LHCN-M2 (cell line): ENCODE measurements at places on chromosomes 11 and 22. TPM values are rescaled to one million over a fixed set of nuclear protein-coding genes. Genes with fewer than 3 reads are reported as not detected.

The KRTAP5-10 gene
- total RNA-seq = 0.58 TPM in 1 of 2 replicates, not detected in the other

The TSSK2 gene
- not detected in 2 replicates for total RNA-seq

DNA sequence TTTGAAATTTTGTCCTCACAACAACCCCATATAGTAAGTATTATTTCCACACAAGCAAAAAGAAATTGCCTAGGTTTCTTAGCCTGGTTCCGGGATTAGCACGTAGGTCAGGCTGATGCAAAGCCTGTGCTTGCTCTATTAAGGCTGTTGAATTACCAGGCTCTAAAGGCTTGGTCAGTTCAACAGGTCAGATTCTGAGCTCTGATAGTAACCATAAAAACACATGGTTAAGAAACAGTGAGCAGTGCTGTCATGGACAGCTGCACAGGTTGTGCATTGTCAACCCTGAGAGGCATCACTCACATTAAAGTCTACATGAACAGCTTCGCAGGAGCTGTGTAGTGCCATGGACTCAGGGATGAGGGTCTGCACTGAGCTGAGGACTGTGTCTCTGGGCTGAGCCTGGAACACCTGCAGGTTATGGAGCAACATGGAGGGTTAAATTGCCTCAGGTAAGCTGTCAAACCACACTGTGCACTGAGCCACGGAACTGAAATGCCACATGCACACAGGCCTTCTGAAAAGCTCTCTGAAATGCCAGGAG lies 98.0 kb downstream of the PIWIL4 start:
- DNase-seq = no peak

DNA sequence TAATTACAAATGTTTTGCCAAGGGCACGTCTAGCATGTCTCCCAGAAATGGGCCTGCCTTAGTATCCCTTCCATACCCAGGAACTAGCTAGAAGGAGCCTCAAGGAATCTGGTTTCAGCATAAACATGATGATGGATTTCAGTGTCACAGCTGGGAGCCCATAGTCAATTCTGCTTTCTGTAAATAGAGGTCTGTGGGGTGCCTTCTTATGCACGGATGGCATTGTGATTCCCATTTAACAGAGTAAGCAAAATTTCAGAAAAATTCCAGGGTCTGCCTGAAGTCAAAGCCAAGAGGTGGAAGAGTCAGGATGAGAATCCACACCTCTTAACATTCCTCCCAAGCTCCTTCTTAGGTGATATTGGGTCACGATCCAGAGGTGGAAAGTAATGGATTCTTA lies 12.1 kb downstream of the DUSP18 start:
- no peak for DNase-seq

DNA sequence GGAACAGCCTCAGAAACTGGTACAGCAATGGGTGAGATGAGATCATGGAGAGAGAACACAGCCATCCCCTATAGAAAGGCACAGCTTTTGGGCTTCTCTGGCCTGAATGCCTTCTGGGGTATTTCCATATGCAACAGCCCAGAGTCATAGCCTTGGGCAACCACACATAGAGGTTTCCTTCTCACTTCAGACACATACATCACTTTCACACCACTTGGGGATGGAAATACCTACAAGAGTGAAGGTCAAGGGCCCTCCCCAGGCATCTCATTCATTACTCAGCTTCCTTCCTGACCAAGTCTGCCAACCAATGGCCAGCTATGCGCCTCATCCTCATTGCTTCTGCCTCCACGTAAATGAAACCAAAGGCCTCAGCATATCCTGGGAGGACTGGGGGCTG lies 17.7 kb upstream of the OLFML1 start:
- DNase-seq = no peak

DNA sequence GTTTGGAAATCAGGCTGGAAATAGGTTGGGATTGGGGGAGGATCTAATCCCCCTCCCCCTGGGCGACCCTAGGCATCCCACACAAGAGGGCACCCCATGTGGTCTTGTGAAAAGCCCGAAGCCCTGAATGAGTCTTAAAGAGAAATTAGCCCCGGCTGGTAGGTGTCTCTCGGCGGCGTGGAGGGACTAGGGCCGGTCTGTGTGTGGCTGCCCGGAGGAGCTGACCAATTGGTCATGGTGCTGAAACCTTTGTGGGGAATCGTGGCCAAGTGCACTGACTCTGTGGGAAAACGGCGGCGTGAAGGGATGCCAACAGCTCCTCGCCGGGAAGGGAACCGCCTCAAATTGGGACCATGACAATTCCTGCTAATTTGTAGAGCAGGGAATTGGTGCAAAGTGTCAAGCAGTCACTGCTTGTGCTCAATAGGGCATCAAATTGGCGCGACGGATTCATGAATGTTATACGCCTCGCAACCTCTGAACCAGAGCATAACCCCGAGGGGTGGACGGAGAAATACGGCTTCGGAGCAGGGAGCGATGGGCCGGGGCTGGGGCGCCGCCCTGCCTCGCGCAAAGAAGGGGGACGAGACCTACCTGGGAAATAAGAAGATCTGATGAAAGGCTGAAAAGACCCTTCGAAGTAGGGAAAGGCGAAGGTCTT lies 1.5 kb downstream of the DBX1 start:
- peak; percentile 45 for DNase-seq

- no peak for DNase-seq
These were observed 7.4 kb upstream of the EEF1G start for GRCh38 chr11:62580959-62581715.
